Upper lobe of left lung (tissue), 6 donors: ENCODE measurements at places on chromosomes 2 and 18.
A peak's percentile ranks its signal among the peaks of the same experiment; 100 is the strongest.

- no peak for DNase-seq
Observed at GRCh38 chr2:176435729-176436128, 166.5 kb downstream of the MTX2 start.

DNA sequence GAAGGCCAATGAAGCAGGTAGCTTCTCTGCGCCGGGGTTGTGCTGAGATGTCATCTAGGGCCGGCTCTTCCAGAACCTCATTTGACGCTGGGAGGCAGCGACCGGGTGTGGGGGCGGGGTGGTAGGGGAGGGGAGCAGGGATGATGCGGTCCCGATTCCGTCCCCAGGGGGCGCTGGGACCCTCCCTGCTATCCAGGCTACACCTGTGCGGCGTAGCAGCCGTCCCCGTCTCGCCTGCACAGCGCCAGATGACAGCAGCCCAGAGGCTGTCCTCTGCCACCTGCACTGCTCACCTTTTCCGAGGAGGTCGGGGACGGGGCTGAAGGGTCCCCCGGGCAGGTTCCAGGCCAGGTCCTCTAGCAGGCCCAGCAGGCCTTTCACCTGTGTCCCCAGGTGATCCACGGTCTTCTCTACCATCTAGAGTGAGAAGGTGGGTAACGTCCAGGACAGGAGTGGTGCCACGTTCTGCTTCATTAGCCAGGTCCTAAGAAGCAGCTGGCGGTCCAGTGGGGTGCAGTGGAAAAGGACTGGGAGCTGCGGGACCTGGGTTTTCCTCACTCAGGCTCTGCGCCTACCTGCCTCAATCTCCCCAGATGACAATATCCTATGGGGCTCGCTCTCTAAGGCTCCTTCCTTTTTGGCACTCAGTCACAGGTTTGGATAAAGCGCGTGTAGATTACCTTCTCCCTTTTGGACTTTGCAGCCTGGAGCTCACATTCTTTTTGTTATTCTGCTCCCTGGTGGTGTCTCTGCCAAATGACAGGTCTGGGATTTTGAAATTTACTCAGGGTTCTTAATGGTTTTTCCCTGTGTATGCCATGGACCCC is 56.0 kb upstream of the RAB6C start:
- peak; percentile 65 for DNase-seq

GRCh38 chr2:47485751-47486300 is 82.9 kb downstream of the MSH2 start:
- no peak for DNase-seq

- no peak for DNase-seq
Observed at GRCh38 chr2:36238106-36238505, 117.5 kb upstream of the CRIM1 start.

GRCh38 chr2:74554820-74555531 is 456 bp downstream of the DOK1 start:
- DNase-seq, result peak; percentile 63

GRCh38 chr2:141271346-141271745 is 859.5 kb downstream of the LRP1B start:
- no peak for DNase-seq

DNA sequence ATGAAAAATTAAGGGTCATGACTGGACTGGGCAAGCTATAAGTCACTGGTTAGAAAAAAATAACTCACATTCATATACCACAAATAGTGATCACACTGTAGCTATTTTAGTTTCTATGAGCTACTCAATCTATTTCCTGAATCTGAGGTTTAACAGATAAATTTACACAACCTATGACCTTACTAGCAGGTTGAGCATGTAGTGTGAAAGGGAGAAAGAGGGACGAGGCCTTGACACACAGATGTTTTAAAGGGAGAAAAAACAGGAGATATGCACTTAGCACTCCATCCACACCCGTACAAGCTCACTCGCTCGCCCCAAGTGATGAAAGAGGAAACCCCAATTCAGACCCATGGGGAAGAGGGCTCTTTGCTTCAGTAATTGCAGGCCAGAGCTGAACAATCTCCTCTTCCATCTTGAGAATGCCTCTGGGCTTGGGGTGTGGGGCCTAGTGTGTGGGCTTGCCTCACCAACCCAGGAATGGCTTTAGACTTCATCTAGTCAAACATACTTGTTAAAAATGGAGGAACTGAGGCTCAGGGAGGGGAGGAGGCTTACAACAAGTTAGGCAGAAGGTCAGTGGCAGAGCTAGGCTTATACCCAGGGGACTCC is 10.7 kb downstream of the CYRIA start:
- no peak for DNase-seq

DNA sequence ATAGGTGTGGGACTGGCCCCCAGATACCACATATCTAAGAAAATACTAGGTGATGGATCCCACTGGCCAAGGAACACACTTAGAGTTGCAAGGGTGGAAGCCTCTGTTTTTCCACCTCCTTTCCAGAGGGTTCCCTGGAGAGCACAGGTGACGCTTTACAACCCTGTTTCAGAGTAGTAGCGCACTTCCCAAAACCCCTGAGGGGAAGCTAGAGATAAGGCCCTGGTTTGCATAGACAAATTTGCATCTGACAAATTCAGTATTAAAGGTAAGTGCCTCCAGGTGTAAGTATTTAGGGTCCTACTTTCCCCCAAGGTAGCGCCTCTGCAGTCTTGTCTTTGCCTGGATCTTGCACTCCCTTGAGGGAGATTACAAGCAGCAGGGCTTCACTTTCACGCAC is 474 bp upstream of the CERKL start:
- DNase-seq, result no peak

DNA sequence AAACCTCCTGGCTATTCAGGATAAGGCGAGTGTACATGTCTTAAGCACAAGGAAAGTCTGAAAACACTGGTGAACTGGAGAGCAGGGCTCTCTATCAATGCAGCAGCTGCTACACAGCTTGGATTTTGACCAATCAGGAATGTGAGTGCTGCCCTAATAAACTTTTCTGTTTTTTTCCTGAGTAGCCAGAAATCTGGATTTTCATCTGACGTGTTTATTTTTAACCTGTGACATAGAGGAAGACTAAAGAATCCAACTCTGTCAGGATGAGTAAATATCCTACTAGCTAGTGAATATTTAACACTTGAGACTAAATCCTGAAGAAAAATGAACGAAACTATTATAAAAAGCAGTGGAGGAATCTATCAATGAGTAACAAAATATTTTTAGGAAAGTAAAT is 1638.9 kb downstream of the LRP1B start:
- DNase-seq, result no peak

DNA sequence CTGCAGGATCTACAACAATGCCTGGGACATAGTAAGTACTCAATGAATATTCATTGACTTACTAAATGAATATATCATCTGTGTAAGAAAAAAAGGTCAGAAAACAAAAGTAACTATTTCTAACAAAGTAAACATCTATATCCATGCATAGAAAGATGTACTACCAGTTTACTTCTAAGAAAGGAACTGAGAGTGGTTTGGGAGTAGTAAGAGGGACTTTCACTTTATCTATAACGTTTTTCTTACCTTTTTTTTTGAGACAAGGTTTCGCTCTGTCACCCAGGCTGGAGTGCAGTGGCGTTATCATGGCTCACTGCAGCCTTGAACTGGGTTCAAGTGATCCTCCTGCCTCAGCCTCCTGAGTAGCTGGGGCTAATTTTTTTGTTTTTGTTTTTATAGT is 25.7 kb downstream of the DHX57 start:
- DNase-seq, result no peak

- DNase-seq, result no peak
Observed at GRCh38 chr2:202608142-202608852, 26.5 kb upstream of the FAM117B start.
